Body of pancreas (tissue), 4 donors: ENCODE measurements at places on chromosomes 5 and 9. TPM values are rescaled to one million over a fixed set of nuclear protein-coding genes. Genes with fewer than 3 reads are reported as not detected.

DNA sequence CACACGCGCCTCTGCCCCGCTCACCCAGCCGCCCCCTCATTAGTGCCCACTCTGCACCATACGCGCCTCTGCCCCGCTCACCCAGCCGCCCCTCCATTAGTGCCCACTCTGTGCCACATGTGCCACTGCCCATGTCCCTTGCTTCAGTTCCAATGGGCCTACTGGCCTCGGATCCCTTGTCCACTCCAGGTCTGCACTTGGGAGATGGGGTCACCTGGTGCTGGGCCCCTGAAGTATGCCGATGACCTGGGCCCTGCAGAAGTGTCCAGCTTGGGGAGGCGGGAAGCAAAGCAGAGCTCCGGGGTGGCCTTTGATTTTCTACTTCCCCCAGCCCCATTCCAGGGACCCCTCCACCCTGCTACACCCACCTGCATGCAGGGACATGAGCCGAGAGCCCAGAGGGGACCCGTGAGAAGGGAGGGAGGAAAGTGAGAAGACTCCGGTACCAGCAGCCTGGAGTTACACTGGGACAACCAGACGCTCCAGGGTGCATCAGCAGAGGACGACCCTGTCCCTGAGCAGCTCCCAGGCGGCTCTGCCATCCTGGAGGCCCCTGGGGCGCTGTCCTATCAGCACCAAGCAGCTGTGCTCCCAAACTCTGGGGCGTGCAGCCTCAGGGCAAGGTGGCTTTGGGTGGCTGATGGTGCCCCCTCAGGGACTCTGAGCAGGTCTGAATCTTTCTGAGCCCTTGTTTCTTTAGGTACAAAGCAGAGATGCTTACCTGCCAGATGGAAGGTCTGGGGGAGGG lies 140.8 kb downstream of the RXRA start:
- no peaks in the 10 kb centered on the region for H3K27me3 ChIP-seq
- no peak overlapping the region for H3K4me3 ChIP-seq
- H3K36me3 ChIP-seq: no peaks in the 10 kb centered on the region

GRCh38 chr5:103037673-103038455 lies 82.1 kb downstream of the GIN1 start:
- DNase-seq: no peak
- no peaks in the 10 kb centered on the region for H3K36me3 ChIP-seq
- H3K27ac ChIP-seq: no peak overlapping the region
- no peak overlapping the region for H3K4me3 ChIP-seq
- H3K4me1 ChIP-seq: no peaks in the 10 kb centered on the region
- no peaks in the 10 kb centered on the region for H3K27me3 ChIP-seq

DNA sequence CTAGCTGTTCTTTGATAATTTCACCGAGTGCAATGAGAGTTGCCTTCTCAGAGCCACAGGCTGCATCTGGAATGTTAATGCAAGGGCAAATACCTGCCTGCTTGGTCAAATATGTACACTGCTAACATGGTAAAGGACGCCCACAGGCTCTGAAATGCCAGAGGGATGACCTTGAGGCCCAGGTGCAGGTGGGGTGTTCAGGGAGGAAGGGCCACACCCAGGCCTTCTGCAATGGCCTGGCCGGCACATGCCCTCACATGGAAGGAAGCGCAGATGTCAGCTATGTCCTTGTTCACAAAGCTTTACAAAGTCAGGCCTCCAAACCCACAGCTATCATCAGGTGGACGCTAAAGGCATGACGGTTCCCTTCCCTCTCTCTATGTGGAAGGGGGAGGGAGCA lies 48.6 kb downstream of the HRH2 start:
- no peaks in the 10 kb centered on the region for H3K27me3 ChIP-seq
- H3K27ac ChIP-seq: no peak overlapping the region
- H3K36me3 ChIP-seq: no peaks in the 10 kb centered on the region
- peak; percentile 58 for DNase-seq
- H3K4me3 ChIP-seq: no peak overlapping the region
- H3K4me1 ChIP-seq: peaks cover 9% of the 10 kb centered on the region

GRCh38 chr5:102222772-102223171 lies 73.3 kb downstream of the SLCO4C1 start:
- H3K4me3 ChIP-seq: no peak overlapping the region
- no peak for DNase-seq
- H3K27me3 ChIP-seq: no peaks in the 10 kb centered on the region
- H3K36me3 ChIP-seq: no peaks in the 10 kb centered on the region
- peaks cover 8% of the 10 kb centered on the region for H3K4me1 ChIP-seq

DNA sequence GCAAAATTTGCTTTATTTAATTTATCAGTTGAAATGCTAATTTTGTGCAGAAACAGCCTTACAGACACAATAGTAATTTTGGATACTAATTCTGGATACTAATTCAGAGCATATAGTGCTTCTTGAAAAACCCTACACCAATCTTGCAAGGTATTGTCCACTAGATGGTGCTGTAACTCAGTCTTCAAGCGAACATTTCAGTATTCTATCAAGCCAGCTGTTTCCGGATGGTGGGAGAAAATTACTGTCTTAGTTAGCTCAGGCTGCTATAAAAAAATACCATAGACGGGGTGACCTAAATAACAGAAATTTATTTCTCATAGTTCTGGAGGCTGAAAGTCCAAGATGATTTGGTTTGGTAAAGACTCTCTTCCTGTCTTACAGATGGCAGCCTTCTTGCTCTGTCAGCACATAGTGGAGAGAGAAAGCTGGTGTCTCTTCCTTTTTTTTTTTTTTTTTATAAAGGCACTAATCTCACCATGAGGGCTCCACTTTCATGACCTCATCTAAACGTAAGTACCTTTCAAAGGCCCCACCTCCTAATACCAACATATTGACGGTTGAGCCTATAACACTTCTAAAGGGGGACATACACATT lies 1306.5 kb upstream of the CDH9 start:
- H3K4me3 ChIP-seq: no peak overlapping the region
- H3K4me1 ChIP-seq: no peaks in the 10 kb centered on the region
- no peak for DNase-seq
- no peak overlapping the region for H3K27ac ChIP-seq
- no peaks in the 10 kb centered on the region for H3K36me3 ChIP-seq

GRCh38 chr9:83625178-83625577 lies 2.2 kb downstream of the IDNK start:
- no peak overlapping the region for H3K4me3 ChIP-seq
- no peak for DNase-seq
- H3K27ac ChIP-seq: no peak overlapping the region
- peaks cover 20% of the 10 kb centered on the region for H3K4me1 ChIP-seq

DNA sequence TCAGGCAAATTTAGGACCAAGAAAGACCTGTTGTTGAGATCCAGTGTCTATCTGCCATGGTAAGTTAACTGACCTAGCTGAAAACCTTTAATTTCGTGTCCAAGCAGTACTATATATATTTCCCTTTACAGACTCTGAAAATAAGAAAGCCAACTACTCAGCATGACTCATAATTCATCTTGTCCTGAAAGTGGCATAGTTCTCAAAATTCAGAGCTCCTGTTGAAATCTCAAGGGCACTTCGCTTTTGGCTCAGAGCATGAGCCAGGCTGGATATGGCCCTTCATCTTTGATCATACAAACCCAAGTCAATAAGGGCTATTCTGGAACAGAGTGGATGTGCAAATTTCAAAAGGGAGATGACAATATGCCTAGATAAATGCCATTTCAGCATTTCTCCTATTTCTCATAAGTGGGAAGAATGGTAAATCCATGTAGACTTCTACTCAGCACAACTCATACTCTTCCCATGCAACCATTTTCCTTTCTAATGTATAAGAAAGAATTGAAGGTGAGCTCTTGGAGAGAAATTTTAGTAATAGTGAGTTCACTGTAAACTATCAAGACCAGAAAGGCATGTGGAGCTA lies 567.9 kb upstream of the DAB2 start:
- no peak overlapping the region for H3K4me3 ChIP-seq
- no peaks in the 10 kb centered on the region for H3K4me1 ChIP-seq
- no peaks in the 10 kb centered on the region for H3K27me3 ChIP-seq
- DNase-seq: no peak
- H3K36me3 ChIP-seq: no peaks in the 10 kb centered on the region

GRCh38 chr9:129077236-129077635 lies 3.7 kb upstream of the DOLPP1 start:
- no peak overlapping the region for H3K4me3 ChIP-seq
- H3K27ac ChIP-seq: no peak overlapping the region

- DNase-seq: no peak
- H3K27ac ChIP-seq: no peak overlapping the region
- no peaks in the 10 kb centered on the region for H3K27me3 ChIP-seq
- H3K4me3 ChIP-seq: no peak overlapping the region
Observed at GRCh38 chr5:1351156-1351555, 6.3 kb upstream of the CLPTM1L start.

- H3K27me3 ChIP-seq: no peaks in the 10 kb centered on the region
- H3K27ac ChIP-seq: no peak overlapping the region
- no peaks in the 10 kb centered on the region for H3K36me3 ChIP-seq
Observed at GRCh38 chr5:96432216-96433065, 607 bp downstream of the PCSK1 start.

DNA sequence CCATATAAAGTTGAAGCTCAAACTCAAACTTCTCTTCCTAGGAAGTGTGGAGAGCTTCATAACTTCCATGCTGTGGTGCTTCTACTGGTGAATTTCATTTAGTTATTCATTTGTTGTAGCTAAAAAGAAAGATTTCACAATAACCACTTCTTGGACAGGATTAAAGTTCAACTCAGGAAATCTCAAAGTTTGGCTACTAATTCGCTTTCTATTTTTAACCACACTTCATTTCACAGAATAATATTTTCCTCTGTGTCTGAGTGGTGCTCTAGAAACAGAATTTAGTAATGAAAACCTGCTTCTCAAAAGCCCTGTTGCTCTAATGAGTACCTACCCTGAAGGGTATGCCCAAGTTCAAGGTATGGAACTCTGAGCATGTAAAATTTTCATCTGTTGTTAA lies 73.9 kb downstream of the ACTBL2 start:
- H3K4me3 ChIP-seq: no peak overlapping the region
- DNase-seq: no peak
- H3K4me1 ChIP-seq: peaks cover 34% of the 10 kb centered on the region
- H3K27ac ChIP-seq: no peak overlapping the region
- H3K27me3 ChIP-seq: no peaks in the 10 kb centered on the region

Gene PTPRD
- 4.3 TPM for total RNA-seq

Gene STK32A
- total RNA-seq: 9.1 TPM

Gene ANGPTL2
- 3.1 TPM for total RNA-seq
